ENCODE measurements at places on chromosomes 1 and 21.
A peak's percentile ranks its signal among the peaks of the same experiment; 100 is the strongest.

DNA sequence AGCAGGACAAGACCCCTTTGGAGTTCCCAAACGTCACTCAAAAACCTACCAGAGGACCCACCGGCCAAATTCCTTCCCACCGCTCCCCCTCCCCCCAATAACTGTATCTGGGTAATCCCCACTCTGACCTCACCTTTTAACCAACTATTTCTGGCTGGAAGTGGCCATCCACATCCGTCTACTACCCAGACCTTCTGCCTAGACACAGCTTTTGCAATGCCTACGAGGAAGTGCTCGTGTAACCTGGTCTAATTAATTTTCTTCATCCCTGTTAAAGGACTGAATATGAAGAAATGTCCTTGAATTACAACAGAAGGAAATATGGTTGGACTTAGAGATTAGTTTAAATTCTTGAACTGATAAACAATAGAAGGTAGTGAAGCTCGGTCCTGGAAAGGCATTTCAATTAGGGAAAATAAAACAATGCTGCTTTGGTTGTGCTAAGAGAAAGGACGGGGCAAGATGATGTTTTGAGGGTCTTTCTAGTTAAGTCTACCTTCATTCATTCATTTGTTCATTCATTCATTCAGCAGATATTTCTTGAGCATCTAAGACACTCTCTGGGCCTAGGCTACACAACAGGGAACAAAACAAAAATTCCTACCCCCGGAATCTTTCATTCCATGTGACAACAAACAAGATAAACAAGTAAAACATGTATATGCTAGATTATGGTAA is 18.8 kb downstream of the AVPR1B start:
- no peak for DNase-seq

- peak; percentile 5 for DNase-seq
Measured at GRCh38 chr1:53359225-53359933, 31.5 kb upstream of the LRP8 start.

DNA sequence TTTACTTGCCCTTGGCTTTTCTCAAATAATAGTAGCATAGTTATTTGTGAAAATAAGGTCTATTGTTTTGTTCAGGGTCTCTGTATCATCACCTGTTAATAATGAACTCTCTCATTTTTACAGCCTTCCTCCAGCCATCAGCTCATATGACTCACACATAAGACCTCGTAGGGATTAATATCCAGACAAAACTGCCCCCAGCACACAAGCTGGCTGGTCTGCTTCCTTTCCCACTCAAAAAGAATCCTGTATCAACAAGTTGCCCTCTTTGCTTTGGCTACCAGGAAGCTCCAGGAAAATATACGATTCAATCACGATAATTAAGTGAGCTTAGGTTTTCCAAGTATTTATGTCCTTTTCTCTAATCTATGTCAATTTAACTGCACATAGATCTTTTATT is 119.2 kb downstream of the DMRTB1 start:
- no peak for DNase-seq

GRCh38 chr1:99365141-99365540 is 100.8 kb downstream of the PLPPR4 start:
- no peak for DNase-seq

GRCh38 chr1:183206538-183207122 is 20.6 kb downstream of the LAMC2 start:
- no peak for DNase-seq

GRCh38 chr1:10122926-10123325 is 87.4 kb upstream of the KIF1B start:
- no peak for DNase-seq

Measured in D341Med (cell line).